CD4-positive, alpha-beta T cell treated with Interleukin-10 for 1 hour (primary cell): ENCODE measurements at places on chromosomes 1 and 21.

DNA sequence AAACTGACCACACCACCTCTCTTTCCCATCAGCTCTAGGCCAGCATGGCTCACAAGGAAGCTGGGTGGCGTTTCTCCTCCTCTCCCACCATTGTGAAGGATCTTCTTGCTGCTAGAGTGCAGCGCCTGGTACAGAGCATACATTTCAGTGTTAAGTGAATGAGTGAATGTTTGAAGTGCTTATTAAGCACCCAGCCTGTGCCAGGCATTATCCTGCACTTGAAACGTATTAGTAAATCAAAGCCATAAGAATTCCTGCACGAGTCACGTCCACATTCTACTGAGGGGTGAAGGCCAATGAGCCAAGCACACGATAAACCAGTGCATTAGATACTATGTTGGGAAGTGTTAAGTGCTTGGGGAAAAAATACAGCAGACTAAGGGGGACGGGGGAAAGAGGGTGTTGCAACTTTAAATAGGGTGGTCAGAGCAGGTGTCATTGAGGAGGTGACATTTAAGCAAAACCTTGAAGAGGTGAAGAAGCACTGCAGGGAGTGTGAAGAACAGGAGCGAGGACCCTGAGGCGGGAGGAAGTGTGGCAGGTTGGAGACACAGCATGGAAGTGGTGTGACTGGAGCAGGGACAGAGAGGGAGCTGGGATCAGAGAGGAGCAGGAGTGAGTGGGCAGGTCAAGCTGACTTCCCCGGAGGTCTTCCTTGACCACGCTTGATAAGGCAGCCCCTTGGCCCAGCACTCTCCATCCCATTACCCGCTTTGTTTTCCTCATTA lies 48.5 kb upstream of the LRRN2 start:
- DNase-seq = no peak

- DNase-seq = peak; percentile 93
Observed at GRCh38 chr1:226407497-226408284, at the start of gene PARP1. PARP1 (minus strand) TSS chr1:226408093; CDS start chr1:226407929, 164 bp downstream.

- DNase-seq = no peak
Observed at GRCh38 chr1:174911606-174912005, 88.1 kb upstream of the CACYBP start.

GRCh38 chr21:28793043-28793442 lies 199.6 kb downstream of the LTN1 start:
- peak; percentile 9 for DNase-seq

- DNase-seq = no peak
Observed at GRCh38 chr1:201353186-201353940, 24.1 kb downstream of the TNNT2 start.

DNA sequence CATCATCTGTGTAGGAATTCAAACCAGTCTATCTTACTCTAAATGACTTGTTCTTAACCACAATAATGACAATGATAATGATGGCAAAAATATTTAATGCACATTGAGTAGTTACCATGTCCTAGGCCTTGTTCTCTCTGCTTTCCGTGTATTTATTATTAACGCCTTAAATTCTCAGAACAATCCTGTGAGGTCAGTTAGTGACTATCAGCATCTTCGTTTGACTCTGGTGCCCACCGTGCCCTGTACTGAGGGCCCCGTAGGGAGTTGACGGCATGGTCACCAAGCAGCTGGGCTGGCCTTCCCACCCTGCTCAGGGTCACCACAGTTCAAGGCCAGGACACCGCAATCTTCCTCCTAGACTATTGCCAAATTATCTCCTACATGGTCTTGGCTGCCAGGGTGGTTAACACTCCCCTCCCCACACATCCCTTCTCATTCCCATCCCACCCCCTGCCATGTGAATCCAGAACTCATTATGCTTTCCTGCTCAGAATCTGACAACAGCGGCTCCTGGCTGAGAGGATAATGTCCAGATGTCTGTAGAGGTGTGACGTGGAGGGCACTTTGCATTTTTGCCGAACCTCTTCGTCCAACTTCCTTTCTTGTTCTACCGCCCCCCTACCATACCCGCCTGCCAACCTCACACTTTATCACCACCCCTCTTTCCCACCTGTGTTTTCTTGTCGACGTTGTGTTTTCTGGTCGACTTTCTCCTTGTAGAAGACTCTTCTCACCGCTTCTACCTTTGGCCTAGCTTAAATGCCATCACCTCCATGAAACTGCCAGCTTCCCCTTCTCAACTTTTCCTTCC lies 33.4 kb downstream of the IGFN1 start:
- DNase-seq = no peak

DNA sequence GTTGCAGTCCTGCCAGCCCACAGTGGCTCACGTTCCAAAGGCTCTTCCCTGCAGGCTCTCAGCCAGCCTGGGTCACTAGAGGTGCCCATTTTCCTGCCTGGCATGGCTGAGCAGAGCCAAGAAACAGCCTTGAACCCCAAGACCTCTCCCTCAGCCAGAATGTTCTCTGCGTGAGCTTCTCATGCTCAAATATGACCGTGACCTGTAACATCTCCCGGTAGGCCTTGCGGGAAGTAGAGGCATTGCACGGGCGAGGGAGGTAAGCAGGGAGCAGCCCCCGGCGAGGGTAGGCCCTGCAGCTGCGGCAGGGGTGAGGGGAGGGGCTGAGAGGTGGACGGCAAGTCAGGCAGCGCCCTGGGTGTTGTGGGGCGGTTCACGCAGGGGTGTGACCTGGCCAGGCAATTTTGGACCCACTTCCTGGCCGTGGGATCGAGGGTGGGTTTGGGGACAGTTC lies 20.0 kb downstream of the RRP1 start:
- DNase-seq = no peak

GRCh38 chr1:230105754-230106625 lies 39.0 kb downstream of the GALNT2 start:
- DNase-seq = no peak

DNA sequence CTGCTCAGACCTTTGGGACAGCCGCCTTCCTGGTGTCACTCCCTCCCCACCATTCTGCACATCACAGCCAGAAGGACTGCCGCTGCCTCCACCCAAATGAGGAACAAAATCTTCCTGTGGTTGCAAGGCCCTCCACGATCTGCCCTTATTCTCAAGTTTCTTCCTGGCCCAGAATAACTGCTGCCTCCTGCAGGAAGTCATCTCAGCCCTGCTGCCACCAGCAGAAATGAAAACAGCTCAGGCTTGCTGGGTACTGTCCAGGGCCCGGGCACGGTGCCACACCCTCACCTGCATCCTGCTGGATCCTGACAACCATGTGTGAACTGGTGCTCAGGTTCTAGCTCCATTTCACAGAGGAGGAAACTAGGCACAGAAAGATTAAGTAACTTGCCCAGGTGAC lies 2.8 kb downstream of the CLDN19 start:
- peak; percentile 8 for DNase-seq

GRCh38 chr1:4166713-4167112 lies 266.6 kb upstream of the C1orf174 start:
- no peak for DNase-seq

GRCh38 chr1:156146020-156146768 lies 7.2 kb upstream of the SEMA4A start:
- peak; percentile 82 for DNase-seq

- peak; percentile 51 for DNase-seq
Observed at GRCh38 chr21:36630485-36631206, 68.3 kb upstream of the SIM2 start.

- no peak for DNase-seq
Observed at GRCh38 chr1:36008546-36009197, 75.2 kb upstream of the TEKT2 start.

GRCh38 chr1:240526312-240526711 lies 85.6 kb downstream of the GREM2 start:
- no peak for DNase-seq

DNA sequence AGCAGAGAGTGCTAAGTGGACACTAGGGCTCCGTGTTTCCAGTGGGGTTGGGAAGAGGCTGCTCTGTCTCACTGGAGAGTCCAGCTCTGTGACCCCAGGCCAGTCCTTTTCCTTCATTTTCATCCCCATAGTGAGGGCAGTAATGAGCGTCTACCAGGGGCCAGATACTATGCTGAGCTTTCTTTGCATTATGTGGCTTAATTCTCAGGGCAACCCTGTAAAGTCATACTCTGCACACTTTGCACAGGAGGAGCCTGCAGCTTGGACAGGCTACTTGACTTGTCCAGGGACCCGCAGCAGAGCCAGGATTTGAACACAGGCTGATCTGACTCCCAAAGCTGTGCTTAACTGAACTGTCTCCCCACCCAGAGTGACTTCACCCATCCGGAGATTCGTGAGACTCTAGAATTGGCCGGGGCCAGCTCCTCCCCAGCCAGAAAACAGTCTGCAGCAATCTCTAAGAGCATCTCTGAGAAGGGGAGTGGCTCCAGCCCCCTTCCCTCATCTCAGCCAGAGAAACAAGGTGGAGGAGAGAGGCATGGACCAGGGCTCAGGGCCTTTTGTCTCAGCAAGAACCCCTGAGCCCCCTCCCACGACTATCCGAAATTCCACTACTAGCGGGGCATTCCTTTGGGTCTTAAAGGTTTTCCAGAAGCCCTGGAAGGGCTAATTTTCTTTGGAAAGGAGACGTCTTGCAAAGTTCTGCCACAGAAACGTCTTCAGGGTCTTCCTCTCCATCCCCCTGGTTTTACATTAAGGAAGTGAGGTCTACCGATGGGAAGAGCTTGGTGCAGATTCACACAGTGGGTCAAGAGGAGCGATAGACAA lies 866 bp upstream of the FNDC5 start:
- DNase-seq = no peak

DNA sequence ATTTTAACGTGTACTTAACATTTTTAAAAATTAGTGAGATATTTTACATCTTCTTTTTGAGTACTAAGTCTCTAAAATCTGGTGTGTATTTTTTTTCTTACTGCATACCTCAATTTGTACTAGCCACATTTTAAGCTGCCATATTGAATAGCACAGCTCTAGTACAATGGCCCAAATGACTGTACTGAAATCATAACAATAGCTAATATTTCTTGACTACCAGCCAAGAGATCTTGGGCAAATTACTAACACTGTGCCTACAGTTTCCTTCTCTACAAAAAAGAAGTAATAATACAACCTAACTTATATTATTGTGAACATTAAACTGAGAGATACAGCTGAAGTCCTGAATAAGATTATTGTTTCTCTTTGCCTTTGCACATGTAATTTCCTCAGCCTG lies 57.2 kb downstream of the CDC7 start:
- DNase-seq = no peak

DNA sequence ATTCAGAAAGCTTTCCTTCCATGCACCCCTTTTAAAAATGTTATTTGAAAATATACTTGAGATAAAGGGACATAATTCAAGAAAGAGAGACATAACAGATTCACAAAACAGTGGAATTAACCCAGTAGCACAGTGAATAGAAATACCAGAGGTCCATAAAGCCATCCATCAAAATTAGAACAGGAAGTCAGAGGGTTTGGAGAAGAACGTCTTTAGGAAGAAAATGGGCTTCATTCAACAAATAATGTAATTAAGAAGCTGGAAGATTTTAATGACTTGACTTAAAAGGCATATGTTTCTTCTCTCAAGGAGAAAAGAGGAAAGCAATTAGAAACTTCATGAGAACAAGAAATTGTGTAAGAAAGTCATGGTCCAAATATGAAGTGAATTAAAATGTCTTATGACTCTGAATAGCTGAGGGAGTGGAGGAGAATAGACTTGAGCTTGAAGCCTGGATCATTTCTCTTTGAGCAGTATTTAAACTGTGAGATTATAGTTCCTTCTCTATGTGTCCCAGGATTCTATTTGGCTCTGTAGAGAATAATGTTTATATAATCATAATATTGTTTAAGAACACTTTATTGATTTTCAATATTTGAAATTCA lies 7.9 kb upstream of the HCRTR1 start:
- DNase-seq = no peak

DNA sequence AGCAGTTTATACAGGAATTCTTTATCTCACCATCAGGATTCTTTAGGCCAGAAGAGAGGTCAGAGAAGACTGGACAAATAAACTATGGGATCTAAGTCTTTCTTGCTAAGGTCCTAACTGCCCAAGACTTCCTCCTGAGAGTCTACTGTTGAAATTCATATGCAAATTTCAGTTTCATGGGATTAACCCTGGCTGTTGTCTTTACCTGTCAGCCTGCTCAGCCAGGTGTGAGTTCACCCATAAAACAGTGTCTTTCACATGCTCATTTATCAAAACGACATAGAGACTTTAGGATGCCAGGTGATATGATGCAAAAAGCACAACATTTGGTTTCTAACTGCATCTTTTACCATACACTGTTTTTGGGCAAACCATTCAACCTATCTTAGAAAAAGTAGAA lies 211.0 kb downstream of the PDE4B start:
- no peak for DNase-seq

- no peak for DNase-seq
Observed at GRCh38 chr1:162373541-162374260, 3.0 kb downstream of the SPATA46 start.

DNA sequence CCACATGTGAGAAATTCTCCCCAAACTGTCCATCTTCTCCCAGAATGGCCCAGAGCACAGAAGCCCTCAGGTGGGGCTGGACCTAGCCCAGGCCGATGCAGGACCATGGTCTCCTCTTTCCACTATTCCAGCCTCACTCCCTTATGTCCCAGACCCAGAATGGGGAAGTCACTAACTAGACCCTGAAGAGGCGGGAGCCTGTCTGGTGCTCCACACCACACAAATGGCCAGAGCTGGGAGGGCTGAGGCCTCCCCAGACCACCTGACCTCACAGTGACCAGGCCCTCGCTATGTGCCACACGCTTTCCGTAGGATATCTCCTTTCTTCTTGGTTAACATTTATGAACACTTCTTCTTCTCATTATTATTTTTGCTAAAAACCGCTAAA lies 54.9 kb upstream of the EDN2 start:
- DNase-seq = no peak

DNA sequence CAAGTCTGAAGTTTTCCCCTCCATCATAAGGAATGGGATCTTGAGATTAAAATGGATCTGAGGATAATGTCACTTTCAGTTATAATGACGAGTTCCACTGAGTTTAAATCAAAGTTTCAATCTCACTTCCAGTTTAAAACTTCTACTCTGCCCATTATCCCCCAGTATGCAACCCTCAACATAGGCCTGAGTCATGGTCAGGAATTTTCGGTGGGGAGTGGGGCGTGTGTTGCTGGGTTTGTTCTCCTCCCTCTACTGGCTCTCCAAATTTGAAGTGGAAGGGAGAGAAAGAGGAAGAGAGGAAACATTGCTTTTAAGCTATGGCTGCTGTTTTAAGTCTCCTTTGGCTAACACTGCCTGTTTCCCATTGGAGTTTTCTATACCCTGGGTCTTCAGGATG lies 152.9 kb downstream of the TM2D1 start:
- DNase-seq = no peak

DNA sequence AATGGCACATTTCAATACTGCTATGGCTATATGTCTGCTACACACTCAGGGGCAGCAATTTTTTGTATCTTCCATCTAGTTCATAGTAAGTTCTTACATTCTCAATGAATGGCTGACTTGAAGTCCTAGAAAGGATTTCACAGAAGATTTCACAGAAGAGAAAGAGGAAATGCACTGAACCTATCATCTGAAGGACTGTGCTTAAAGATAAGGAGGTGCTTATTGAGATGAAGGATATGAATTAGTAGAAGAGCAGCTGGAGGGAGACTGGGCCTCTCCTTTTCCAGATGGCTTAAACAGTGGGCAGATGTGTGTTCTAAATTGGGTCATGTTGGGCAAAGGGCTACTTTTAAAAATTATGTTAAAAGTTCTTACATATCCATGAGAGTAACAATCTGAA lies 14.6 kb downstream of the ADAR start:
- no peak for DNase-seq

- no peak for DNase-seq
Observed at GRCh38 chr1:192860478-192861185, 51.8 kb downstream of the RGS2 start.

GRCh38 chr1:246703581-246703980 lies 20.6 kb upstream of the SCCPDH start:
- DNase-seq = no peak
